ENCODE measurements at places on chromosomes 13 and 19.

DNA sequence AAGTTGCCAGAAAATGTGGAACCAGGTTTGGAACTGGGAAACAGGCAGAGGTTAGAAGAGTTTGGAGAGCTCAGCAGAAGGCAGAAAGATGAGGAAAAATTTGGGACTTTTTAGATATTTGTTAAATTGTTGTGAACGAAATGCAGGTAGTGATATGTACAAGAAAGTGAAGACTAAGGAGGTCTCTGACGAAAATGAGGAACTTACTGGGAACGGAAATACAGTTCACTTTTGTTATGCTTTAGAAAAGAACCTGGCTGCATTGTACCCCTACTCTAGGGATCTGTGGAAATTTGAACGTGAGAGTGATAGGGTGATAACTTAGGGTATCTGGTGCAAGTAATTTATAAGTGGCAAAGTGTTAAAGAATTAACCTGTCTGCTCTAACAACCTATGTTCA, 632.4 kb downstream of the SLITRK5 start:
- no peak for DNase-seq

GRCh38 chr13:30841154-30841553, 64.9 kb upstream of the MEDAG start:
- no peak for DNase-seq

- DNase-seq: no peak
Measured at GRCh38 chr19:43883864-43884263, 51.2 kb downstream of the ZNF45 start.

- no peak for DNase-seq
Measured at GRCh38 chr19:17863520-17864182, 3.9 kb downstream of the RPL18A start.

DNA sequence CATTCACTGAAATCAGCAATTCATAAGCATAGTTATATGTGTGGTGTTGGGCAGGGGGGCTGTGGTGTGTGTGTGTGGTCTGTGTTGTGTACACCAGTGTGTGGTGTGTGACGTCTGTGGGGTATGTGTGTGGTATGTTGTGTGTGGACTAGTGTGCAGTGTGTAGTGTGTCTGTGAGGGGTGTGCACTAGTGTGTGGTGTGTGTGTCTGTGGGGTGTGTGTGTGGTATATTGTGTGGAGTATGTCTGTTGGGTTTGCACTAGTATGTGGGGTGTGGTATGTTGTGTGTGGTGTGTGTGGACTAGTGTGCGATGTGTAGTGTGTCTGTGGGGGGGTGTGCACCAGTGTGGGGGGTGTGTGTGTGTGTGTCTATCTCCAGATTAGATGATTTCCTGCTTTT, 7.2 kb upstream of the CDC16 start:
- no peak for DNase-seq

DNA sequence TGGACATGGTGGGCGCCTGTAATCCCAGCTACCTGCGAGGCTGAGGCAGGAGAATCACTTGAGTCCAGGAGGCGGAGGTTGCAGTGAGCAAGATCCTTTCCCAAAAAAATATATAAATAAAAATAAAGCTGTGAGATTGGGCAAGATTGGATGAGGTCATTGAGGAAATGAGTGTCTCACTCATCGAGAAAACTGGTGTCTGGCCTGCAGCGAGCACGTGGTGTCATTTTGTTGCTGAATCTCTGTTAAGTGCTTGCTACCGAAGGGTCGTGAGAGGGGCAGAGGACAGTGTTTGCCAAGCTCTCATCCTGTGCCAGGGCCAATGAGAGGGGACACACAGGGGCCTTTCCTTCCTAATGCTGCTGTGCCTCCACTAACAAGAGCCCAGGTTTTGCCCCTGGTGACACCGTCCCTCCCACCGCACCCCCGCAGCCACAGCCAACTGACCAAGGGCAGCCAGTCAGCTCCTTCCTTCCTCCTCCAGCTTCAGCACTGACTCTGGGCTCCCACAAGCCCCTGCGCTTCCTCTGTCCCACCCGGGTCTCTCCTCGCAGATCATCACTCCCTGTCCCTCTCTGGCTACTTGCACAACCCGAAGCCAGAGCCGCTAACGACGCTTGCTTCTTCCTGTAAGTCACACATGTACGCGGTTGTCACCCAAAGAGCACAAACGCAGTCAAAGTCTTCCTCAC, 3.2 kb downstream of the POLD1 start:
- no peak for DNase-seq

GRCh38 chr13:57552437-57552836, 79.1 kb upstream of the PCDH17 start:
- DNase-seq: no peak

GRCh38 chr13:21672796-21673538, 2.1 kb downstream of the FGF9 start:
- no peak for DNase-seq

- no peak for DNase-seq
Measured at GRCh38 chr13:40671956-40672764, 5.7 kb upstream of the FOXO1 start.

DNA sequence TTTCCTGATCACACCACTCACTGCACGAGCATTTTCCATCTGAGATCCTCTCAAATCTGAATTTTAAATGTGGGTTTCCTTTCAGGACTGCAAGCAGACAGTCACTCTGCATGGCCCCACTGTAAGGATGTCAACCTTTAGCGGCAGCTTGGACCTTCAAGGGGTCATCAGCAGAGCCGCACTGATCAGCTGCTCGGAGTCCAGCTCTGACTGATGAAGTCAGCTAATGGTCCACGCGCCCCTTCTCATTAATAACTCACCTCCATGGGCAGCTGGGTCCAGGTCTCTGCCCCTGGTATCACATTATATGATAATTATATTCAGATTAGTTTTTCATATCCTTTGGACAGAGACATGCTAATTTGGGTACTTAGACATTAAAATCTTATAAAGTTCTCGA, 36.1 kb upstream of the PDCD5 start:
- no peak for DNase-seq

- no peak for DNase-seq
Measured at GRCh38 chr13:72875233-72875632, 93.3 kb downstream of the PIBF1 start.

DNA sequence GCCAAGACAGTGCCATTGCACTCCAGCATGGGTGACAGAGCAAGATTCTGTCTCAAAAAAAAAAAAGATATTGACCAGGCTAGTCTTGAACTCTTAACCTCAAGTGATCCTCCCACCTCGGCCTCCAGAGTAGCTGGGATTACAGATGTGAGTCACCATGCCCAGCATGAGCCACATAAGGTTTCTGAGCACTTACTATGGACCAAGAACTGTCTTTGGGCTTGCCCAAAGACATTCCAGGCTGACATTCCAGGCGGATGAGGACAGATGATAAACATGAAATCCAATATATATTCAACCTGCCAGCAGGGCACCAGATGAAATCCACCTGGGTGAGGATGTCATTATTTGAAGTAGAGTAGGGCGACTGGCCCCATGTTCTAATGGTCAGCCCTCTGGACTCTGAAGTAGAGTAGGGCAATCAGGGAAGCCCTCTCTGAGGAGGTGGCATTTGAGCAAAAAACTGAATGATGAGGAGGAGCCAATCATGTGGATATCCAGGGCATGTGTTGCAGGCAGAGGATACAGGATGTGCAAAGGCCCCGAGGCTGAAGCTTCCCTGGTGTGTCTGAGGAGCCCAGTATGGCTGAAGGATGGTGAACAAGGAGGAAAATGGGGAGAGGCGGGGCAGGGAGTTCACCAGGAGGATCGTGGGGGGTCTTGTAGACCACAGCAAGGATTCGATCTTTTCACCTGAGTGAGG, 4.0 kb downstream of the C19orf38 start:
- DNase-seq: no peak

DNA sequence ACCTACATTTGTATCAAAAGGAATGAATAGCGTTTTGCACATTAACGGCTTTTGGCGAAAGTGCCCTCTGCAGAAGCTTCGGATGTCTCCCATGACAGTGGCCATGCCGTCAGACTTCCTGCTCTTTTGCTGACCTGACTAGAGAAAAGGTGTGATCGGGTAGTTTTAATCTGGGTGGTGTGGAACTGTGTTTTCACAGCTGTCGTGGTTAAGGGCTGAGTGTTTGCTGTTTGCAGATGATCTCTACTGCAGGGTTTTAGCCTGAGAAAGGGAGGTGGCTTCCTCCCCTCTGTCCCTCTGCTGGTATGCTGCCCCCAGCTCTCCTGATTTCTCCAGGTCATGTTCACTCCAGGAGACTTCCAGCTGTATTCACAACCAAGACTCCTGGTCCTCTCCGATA, 22.4 kb downstream of the ZNF71 start:
- no peak for DNase-seq

DNA sequence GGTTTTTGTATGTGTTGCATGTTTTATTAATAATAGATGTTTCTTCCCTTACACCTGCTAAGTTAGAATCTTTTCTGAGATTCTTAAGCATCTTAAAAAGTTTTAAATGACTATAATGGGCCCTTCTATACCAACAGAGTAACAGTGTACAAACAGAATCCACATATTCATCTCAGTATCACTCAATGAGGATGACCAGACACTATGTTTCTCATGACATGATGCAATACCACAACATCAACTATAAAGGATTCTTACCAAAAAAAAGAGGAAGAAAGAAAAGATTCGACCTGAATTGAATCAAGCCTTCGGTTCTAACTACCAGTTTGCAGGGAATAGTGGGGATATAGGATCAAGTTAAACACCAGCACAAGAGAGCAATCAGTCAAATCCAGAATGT, 56.5 kb downstream of the INTS6 start:
- no peak for DNase-seq

DNA sequence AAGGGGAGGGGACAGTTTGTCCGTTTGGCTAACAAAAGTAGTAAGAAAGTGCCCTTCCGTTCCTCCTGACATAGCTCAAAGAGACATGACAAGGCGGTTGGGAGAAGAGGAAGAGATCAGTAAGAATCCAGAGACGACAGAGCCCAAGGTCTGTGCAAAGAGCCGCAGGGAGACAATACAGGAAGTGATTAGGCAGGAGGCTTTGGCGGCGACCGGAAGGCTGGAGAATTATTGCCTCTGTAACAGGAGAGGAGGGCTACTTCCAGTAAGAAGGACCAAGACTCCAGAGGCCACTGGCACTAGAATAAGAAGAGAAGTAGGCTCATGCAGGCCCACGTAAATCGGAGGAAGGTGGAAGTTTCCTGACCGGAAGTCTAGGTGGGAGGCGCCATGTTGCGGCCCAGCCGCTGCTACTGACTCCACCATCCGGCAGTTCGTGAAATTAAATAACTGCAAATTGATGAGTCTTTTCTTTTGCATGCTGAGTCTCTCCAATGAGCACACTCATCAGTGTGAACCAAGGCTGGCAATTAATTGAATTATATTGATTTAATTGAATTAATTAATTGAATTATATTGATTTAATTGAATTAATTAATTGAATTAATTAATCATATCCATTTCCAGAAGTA, 9.9 kb downstream of the RFX2 start:
- no peak for DNase-seq

DNA sequence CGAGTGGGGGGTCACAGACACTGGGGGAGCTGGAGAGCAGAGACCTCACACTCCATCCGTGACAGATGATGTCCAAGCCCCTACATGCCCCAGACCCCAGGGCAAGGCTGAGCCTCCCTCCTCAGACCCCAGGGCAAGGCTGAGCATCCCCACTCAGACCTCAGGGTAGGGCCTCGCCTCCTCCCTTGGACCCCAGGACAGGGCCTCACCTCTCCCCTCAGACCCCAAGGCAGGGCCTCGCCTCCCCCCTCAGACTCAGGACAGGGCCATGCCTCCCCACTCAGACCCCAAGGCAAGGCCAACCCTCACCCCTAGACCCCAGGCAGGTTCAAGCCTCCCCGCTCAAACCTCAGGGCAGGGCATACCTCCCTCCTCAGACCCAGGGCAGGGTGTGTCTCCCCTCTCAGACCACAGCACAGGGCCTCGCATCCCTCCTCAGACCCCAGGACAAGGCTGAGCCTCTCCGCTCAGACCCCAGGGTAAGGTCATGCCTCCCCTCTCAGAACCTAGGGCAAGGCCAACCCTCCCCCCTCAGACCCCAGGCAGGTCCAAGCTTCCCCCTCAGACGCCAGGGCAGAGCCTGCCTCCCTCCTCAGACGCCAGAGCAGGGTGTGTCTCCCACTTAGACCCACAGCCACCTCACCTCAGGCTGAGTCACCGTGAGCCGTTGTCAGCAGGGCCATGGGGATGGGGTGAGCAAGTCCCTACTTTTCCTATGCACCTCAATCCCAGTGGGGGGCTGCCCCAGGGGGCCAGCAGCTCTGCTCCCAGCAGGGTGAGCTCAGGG, 1.7 kb upstream of the S1PR4 start:
- peak; percentile 48 for DNase-seq

DNA sequence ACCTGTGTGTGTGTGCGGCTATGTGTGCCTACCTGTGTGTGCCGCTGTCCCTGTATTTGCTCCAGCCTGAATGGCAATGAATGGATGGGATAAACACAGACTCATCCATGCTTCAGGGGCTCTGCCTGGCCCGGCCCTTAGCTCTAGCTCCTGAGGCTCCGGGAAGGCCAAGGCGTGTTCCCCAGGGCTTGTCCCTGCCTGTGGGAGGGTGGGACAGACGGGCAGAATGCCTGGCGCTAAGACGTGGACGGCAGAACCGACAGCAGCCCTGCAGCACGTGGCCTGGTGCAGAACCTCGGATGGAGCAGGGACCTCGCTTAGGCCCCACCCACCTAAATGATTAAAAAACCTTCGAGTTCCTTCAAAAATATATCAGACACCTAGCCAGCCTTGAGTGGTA, 57.8 kb upstream of the C13orf46 start:
- no peak for DNase-seq

DNA sequence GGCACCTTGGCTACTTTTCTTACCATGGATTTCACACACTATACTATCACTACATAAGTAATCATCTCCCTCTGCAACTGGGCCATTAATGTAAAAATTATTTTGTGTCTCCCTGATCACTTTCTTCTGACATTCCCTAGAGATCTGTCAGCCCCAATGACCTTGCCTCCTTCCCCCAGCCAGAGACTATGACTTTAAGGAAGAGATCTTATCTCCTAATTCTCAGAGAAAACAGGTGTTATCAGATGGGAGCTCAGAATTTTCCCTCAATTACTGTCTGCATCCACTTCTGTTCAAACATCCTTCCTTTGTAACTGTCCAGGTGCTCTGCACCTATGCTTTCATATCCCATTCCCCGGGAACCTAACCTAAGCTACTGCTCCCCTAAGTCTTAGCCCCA, 397.5 kb downstream of the DIAPH3 start:
- no peak for DNase-seq

GRCh38 chr19:10618846-10619245, 6.5 kb upstream of the SLC44A2 start:
- DNase-seq: no peak
